ENCODE measurements at places on chromosomes 12 and 14. TPM values are rescaled to one million over a fixed set of nuclear protein-coding genes. Genes with fewer than 3 reads are reported as not detected.

- DNase-seq: no peak
Observed at GRCh38 chr14:92254786-92255185, 68.2 kb upstream of the SLC24A4 start.

DNA sequence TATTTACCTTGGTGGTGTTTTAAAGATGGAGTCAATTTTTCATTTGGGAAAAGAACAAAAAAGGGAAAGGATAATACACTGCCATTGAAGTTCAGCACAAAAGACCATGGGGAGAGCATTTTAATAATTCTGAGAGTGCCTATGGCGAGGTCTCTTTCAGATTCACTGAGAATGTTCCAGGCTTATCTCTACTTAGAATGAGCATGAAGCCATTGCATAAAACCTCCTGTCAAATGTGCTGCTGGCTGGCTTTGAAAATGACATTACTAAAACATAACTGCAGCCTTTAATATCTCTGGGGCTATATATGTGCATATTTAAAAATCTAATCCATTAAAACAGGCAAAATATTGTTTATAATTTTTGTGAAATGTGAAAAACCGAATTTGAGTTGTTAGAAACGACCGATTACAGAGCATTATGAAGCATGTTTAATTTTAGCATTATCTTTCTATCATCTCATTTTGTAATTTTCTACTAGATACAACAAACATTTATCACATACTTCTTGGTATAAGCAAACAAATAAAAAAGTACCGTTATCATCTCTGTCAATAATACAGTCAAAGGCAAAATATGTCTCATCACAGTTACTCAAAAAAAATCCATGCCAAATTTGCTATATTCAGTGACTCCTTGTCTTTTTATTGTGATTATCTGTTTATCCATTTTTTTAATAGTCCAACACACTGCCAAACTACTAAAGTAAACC lies 45.7 kb upstream of the YARS2 start:
- no peak for DNase-seq

GRCh38 chr12:4268329-4269181 lies 5.0 kb upstream of the CCND2 start:
- DNase-seq: no peak

GRCh38 chr14:105505101-105505500 lies 14.1 kb downstream of the TEDC1 start:
- DNase-seq: no peak

DNA sequence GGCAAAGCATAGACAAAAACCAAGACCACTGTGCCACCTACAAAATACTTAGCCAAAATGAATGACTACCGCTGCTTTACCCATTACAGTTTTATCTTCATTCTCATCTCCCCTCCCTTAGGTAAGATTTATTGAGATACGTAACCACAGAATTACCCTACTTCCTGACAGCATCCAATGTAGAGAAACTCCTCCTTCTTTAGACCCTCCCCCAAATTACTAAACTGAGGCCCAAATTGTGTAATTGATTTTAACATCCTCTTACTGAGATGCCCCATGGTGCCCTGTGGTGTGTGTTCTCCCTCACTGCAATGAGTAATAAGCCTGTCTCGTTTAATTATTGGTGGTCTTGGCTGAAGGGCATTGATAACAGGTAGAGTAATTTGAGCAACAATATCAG lies 19.1 kb downstream of the VRK1 start:
- no peak for DNase-seq

Gene IL26
- not detected for total RNA-seq

Gene ZNF891
- 4.1 TPM for total RNA-seq

Gene LIN7A
- 21.2 TPM for total RNA-seq

Gene KRT1
- not detected for total RNA-seq
